NCI-H187 treated with DMSO at 0.1 percent for 48 hours (cell line): ENCODE measurements at places on chromosomes 12 and 14.

DNA sequence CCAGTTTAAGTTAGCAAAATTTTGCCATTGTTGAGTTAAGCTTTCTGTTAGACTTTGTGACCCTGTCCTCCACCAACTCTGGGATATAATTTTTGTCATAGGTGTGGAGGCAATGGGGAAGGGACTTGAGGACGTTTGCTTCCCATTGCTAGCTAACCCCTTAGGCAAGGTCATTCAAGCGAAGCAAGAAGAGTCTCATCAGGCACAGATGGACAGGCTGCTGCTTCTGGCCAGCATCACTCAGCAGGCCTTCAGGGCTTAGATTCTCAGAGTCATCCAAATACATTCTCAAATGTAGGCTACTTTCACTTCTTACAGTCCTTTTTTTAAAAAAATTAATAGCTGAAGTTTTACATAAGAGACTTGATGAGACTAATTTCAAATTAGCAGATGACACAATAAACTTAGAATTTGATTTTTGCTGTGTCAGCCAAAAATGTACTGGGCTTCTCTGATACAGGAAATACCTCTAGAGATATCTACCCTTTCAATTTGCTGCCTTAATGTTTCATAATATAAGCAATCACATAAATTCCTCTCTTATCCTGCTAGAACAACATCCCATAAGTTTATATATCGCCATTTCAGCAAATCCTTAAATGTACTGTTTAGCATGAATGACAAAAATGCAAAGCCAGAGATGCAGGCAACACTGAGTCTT is 875.2 kb downstream of the FLRT2 start:
- no peak for DNase-seq

DNA sequence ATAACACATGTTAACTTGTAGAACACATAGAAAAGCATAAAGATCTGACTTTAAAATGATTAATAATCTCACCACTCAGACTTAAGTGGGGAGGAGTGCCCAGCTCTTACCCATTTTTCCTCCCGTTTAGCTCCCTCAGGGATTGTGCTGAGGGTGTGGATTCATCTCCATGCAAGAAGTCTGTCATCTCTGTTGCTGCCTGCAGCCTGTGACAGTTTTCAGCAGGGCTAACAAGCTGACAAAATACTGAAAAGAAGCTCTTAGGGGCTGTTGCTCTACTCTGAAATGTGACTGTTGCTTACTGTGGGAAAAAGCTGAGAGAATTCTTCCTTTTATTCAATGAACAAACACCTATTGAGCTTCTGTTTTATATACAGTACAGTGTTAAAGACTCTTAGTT is 216.2 kb downstream of the CPNE8 start:
- DNase-seq = no peak

GRCh38 chr12:4225571-4225970 is 48.0 kb upstream of the CCND2 start:
- DNase-seq = no peak

DNA sequence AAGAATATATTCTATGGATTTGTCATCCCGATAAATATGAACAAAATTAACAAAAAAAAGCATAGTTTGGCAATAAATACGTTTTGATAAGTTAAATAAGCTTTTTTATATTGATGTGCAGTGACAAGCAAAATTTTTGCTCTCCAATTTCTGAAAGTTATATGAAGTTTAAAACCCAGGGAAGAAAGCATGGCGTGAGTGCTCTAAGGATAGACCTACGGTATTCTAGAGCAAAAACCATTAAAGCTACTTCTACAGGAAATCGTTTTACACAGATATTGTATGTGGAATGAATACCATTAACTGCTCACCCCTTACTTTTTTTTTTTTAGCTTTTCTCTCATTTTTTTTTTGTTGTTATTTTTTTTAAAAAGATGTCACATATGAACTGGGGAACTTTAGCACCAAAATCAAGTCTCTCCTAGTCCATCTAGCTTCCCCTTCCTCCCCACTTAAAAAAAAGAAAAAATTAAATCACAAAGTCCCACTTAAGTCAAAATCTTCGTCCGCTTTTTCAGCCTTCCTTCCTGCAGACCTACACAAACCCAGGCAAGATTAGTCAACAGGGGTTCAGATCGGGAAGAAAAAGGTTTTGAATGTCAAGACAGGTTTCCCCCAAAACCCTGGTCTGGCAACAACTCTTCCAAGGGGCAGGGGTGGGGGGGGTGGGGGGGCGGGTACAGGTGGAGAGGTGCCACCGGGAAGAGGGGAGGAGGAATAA is 4.4 kb downstream of the ZFP36L1 start:
- no peak for DNase-seq

DNA sequence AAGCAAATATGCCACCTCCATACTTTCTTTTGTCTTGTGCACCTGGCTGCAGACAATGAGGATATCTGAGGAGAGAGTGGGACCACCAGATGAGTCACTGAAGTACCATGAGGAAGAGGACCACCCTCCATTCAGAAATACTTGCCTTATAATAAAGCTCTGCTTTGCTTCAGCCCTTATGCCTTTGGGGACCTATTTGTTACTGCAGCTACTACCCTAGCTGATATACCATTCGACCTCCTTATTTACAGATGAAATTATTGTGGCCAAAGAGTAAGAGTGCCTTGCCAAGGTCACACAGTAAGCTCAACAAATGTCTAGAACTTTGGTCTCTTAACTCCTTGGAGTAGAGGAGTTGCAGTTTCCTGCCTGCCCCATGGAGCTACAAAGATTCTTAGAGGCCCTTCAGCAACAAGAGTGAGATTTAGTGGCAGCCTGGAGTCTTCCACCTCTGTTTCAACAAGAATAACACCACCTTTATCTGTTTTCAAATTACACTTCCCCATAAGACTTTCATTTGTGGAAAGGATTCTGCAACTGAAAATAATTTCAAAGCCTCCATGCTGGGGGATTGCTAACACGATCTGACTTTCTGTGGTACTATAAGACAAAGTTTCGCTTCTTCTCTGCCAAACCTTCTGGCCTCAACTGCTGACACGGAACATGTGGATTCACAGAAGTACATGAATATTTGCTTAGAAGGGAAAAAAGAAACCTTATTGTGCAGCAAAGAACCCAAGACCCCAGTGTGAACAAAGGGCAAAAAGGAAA is 3.6 kb downstream of the CMKLR1 start:
- no peak for DNase-seq

- no peak for DNase-seq
Measured at GRCh38 chr14:95272057-95272456, 47.7 kb downstream of the CLMN start.

DNA sequence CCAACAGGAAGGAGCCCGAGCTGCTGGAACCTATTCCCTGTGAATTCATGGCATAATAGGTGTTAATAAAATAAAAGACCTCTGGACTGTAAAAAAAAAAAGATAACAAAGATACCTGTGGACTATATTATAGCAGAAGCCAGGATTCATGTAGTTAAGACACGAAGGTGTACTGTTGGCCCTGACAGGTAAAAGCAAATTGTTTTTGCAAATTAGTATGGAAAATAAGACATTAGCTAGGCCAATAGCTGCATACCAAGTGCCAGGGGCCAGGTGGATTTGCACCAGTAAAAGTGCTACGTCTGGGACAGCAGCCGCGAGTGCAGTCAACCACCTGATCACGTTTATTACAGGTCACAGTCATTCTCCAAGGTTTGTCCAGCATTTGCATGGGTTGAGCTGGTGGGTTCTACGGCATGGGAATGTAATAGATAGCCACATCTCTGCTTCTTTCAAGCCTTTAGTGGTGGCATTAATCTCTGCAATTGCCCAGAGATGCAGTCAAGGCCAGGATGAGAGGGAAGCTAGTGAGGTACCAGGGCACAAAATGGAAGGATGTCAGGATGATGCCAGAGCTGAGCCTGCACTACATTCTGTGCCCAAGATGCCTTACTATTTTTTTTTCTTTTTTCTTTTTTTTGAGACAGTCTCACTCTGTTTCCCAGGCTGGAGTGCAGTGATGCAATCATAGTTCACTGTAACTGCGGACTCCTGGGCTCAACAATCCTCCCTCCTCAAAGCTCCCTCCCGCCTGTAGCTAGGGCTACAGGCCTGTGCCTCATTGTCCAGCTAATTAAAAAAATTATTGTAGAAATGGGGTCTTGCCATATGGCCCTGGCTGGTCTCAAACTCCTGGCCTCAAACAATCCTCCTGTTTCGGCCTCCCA is 26.3 kb downstream of the TNFAIP2 start:
- DNase-seq = no peak
